ENCODE measurements at places on chromosomes 4 and X.

GRCh38 chr4:89539374-89539773 lies 231.8 kb upstream of the GPRIN3 start:
- no peak for DNase-seq

DNA sequence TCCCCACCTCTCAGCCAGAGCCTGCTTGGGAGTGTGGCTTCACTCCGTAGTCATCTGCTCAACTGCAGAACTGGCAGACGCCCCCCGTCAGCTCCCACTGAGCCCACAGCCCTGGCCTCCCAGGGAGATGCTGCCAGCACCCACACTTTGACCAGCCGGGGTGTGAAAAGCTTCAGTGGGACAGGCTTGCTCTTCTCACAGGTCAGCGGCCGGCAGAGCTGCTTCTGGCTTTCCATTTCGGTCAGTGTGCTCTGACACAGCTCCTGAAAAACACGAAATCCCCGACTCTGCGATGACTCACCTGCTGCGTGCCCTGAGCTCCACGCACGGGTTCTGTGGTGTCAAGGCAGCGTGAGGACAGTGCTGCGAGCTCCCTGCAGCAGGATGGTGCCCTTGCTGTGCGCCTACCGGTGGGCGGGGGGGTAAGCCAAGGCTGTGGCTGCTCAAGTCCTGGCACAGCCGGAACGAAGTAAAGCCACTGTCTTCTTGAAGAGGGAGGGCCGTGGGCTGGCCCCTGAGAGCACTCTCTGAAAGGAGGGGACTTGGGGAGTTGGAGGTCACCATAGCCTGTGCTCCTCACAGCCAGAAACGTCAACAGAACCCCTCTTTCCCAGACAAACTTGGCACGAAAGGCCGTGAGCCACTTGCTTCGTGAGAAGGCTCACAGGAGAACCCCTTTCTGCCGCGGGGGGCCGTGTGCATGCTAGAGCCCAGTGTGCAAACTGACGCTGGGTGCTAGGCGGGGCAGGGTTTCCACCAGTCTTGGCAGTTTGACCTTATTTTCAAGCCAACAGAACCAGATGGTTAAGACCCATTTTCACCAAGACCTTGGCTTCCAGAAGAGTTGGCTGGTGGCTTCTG lies 23.6 kb downstream of the NOP14 start:
- DNase-seq: no peak

- DNase-seq: peak; percentile 32
Observed at GRCh38 chr4:187283201-187283955, 559.7 kb upstream of the FAT1 start.

DNA sequence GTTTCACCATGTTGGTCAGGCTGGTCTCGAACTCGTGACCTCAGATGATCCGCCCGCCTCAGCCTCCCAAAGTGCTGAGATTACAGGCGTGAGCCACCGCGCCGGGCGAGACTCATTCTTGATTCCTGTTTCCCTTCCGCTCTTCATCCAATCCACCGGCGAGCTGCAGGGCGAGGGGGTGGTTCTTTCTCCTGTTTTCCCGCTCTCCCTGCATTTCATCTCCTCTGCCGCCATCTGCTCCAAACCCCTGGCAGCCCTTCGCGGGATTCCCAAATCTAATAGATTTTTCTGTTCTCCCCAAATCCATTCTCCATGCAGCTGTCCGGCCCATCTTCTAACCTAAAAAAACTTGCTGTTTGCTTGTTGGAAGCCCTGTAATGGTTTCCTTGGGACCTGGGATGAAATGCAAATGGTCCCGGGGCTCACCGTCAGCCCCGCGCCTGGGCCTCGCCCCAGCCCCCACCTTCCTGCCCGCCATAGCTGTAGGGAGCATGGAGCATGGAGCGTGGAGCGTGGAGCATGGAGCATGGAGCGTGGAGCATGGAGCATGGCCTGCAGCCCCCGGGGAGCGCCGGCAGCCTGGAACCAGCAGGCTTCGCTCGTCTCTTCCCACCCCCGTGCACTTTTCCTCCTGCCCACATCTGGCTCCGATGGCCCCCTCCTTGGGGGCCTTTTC lies 1.1 kb downstream of the ZFP42 start:
- no peak for DNase-seq

DNA sequence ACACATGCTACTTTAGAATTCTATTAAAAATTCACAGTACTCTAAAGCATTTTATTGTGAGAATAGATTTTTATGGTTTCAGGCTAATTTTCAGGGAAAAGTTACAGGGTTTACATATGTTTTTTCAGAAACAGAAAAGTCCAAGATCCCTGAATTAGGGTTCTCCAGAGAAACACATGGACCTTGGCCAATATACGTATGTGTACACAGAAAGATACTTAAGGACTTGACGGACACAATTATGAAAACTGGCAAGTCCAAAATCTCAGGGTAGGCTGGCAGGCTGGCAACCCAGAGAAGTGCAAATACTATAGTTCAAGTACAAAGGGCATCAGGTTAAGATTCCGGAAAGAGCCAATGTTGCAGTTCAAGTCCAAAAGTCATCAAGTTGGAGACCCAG lies 1897.8 kb upstream of the PCDH10 start:
- DNase-seq: peak; percentile 8

GRCh38 chr4:3030566-3031356 lies 43.6 kb downstream of the HTT-AS start:
- DNase-seq: no peak

DNA sequence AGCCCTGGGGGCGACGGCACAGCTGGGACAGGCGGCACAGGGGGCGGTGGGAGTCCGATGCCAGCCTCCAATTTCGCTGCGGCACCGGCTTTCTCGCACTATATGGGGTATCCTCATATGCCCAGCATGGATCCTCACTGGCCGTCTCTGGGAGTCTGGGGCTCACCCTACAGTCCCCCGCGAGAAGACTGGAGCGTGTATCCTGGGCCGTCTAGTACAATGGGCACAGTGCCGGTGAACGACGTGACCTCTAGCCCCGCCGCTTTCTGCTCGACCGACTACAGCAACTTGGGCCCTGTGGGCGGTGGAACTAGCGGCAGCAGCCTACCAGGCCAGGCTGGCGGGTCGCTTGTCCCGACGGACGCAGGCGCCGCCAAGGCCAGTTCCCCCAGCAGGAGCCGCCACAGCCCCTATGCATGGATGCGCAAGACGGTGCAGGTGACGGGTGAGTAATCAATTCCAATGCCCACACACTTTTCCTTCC lies 500 bp downstream of the CDX4 start:
- DNase-seq: no peak

DNA sequence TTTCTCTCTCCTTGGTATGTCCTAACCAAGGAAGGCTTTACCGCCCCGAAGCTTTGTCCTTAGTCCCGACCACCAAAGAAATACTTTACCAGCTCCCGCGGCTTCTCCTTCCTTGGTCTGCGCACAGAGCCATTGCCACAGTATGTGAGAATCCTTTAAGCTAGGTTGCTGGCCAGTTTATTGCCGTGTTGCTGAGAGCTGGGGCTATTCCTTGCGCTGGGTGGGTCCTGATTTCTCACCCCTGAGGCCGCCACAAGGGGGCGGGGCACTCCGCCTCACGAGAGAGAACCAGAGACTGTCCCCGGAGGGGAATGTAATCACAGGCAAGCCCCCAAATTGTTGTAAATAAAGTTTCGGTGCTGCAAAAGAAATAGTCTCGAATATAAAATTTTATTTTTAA lies 331.0 kb upstream of the PCDH10 start:
- DNase-seq: no peak

DNA sequence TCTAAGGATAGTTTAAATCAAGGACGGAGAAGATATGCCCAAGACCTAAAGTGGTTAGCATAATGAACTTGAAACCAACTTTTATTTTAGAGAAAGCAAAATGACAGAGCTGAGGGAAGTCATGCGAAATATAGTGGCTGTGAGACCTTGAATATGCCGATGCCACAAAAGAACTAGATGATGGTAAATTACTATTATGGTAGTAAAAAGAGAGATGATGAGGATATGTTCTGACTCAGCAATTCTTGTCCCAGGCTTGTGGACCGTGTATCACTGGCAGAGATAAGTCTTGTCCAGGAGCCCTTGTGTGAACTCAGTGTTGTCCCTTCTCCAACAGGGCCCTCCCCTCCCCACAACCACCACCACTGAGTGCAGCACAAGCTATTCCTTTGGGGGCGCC lies 1605.6 kb upstream of the TENM3 start:
- no peak for DNase-seq

- DNase-seq: peak; percentile 31
Observed at GRCh38 chr4:188439641-188440311, 300.5 kb downstream of the TRIML1 start.

GRCh38 chr4:69092190-69092589 lies 4.1 kb upstream of the UGT2B7 start:
- DNase-seq: no peak

DNA sequence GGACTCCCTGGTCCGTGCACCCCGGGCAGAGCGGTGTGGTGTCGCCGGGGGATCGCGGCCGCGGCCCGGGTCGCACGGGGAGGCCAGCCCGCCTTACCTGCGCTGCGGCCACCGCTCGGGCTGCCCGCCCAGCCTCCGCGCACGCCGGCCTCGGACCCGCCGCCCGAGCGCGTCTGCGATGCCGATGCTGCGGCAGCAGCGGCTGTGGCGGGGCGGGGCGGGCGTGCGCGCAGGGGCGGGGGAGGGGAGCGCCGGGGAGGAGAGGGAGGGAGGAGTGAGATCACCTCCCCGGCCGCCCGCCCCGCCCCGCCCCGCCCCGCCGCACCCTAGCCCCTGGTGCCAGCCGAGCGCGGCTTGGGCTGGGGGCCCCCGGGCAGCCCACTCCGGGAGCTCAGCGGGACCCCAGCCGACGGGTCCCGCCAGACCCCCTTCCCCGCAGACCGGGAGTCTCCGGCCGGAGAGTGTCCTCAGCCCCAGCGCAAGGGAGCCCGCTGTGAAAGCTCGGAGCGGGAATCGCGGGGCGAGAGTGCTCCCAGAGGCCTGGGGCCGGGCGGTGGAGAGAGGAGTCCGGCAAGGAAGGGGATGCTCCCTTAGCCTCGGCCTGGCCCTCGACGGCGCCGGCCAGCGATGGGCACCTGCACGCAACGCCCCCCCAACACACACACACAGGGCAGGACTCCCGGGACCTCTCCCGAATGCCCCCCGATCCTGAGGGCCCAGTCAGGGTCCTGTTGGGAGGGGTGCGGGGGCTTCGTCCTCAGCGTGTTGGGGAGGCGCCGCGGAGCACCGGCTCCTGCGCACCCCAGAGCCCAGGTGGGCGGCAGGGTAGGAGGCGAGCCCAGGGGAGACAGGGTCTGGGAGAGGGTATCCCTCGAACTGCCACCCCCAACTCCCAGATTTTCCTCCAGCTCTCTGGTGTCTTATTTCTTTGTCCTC lies at the start of gene L1CAM:
Gene L1CAM, minus strand, starts transcription at position 206 of the 936 bp plus-strand sequence. CDS start 10,337 bp downstream, outside the sequence.
- no peak for DNase-seq

- peak; percentile 6 for DNase-seq
Observed at GRCh38 chr4:11954093-11954492, 525.4 kb upstream of the HS3ST1 start.

GRCh38 chr4:68865760-68866159 lies 50.0 kb downstream of the UGT2B10 start:
- no peak for DNase-seq

- DNase-seq: no peak
Observed at GRCh38 chr4:186058253-186058979, 10.5 kb upstream of the TLR3 start.

DNA sequence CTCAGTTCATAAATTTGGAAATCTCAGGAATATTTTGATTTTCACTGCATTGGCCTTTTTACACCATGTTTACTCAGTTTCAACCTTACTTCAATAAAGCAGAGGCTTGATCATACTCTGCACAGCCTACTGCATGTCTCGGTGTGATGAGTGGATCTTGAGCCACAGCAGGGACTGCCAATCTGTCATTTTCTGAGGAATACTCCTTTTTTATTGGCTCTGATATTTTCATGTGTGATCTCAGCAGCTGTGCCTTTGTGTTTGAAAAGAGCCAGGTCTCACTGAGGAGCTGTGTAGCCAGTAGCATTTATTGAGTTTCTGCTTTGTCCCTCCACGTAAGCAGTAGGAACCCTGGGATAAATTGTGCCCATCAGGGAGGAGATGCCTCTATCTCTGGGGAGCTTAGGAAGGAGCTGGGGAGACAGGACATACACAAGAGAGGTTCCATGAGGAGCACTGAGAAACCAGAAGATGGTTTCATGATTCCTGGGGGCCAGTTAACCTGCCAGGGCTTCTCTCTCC lies 18.9 kb upstream of the TRIM2 start:
- no peak for DNase-seq

GRCh38 chr4:102598086-102598761 lies 97.1 kb downstream of the NFKB1 start:
- DNase-seq: no peak

GRCh38 chrX:48083212-48083611 lies 11.8 kb upstream of the ZNF630 start:
- DNase-seq: no peak

GRCh38 chr4:24007860-24008261 lies 118.0 kb upstream of the PPARGC1A start:
- no peak for DNase-seq

- no peak for DNase-seq
Observed at GRCh38 chr4:133808151-133808550, 393.4 kb downstream of the PABPC4L start.

DNA sequence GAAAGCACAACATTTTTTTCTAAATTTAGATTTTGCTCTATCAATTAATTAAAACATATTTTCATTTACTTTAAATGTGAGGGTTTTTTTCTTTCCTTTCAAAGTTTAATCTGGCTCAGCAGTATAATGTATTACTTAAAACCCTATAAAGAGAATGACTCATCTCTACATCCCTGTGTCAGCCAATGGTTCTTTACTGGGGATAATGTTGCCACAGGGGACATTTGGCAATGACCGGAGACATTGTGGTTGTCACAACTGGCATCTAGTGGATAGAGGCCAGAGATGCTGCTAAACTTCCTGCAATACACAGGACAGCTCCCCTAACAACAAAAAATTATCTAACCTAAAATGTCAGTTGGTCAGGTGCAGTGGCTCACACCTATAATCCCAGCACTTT lies 53.8 kb downstream of the SYNPO2 start:
- DNase-seq: no peak

DNA sequence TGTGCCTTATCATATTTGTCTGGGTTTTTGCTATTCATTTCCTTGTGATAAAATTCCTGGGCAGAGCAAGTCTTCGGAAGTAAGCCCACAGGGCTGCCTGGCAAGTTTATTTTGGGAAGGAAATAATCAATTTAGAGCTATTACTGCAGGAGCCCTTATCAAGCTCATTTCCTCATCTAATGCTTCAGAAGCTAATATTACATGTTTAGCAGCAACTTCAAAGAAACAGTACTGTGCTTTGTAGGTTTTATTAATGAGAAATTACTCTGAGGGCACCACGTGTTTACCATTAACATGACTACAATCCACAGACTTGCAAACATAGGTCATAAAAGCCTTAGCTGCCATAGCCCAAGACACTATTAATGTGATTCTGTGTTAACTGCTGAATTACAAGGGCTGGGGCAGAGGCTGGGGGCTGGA lies 540.0 kb downstream of the SPRY1 start:
- no peak for DNase-seq

DNA sequence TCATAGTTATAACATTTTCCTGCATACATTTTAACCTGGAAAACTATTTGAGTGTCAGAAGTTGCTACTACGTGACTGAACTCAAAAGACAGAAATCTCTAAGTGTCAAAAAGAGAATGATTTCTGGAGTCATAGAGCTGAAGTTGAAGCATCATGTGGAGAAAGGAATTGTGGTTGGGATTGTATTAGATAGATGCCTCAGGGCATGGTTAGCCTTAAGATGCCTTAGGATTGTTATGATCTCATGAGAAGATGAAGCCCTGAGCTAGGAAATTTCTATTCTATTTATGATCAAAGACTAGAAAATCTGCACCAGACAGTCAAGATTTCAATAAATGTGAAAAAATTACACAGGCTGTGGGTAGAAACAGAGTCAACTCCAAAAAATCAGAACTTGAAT lies 20.2 kb downstream of the EPGN start:
- no peak for DNase-seq

Measured in muscle of arm (tissue), 14 donors.